NCI-H187 (cell line): ENCODE measurements at places on chromosomes 1 and 21.

- peak; percentile 71 for DNase-seq
Measured at GRCh38 chr1:202807926-202808757, at the start of gene KDM5B. Gene KDM5B (minus strand): TSS chr1:202808421. CDS start chr1:202808305, 116 bp downstream.

- DNase-seq = no peak
Measured at GRCh38 chr1:205239078-205239477, 11.3 kb downstream of the TMCC2 start.

DNA sequence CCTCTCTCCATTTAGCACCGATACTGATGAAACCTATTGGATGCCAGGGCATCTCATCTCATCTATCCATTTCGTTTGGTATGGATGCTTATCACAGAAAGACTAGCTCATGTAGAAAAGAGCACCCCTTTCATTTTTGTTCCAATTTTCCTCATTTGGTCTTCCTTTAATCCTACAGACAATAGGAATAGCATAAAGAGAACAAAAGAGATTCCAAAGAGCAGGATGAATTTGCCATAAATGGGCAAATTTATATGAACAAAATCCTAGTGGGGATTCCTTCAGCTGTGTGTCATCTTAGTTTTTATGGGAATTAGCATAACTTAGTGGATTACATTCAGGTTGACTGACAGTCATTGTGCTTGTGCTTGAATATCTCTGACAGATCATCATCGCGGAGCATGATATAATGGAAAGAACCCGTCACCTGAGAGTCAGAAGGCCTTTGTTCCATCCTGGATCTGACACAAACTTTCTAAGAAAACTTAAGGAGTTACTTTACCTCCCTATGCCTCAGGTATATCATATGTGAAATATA, 777.5 kb upstream of the ADGRL2 start:
- no peak for DNase-seq

DNA sequence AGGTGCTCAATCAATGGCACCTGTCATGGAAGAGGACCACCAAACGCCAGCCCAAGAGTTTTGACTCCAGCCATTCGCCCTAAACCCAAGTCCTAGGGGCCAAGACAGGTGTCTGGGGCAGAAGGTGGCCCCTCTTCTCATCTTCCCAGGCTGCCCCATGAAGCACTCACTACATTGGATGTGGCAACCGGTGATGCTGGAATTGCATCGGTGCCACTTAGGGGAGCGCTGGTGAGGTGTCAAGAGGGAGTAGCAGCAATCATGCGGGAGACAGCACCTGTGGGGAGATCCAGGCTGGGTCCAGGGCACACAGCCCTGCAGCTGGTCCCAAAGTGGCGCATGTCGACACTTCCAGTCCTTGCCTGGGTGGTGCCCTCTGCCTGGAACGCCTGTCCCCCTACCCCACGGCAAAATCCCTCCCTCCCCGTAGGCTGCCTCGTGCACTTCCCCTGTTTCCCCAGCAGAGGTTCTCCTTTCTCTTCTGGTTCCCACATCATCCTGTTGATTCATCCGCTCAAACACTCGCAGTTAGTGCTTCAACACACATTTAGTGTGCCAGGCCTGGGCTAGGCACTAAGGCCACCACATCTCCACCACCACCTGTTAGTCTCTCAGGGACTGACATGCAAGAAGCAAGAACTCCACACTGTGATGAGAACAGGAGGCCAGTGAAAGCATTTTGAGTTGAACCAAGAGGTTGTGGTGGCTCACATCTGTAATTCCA, 18.5 kb downstream of the PLA2G2D start:
- no peak for DNase-seq

DNA sequence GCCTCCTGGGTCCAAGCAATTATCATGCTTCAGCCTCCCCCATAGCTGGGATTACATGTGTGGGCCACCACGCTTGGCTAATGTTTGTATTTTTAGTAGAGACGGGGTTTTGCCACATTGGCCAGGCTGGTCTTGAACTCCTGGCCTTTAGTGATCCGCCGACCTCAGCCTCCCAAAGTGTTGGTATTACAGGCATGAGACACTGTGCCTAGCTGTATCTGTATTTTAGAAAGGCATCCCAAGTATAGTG, 69.3 kb downstream of the NKAIN1 start:
- no peak for DNase-seq

GRCh38 chr1:1352786-1353388, 3.7 kb upstream of the DVL1 start:
- no peak for DNase-seq

DNA sequence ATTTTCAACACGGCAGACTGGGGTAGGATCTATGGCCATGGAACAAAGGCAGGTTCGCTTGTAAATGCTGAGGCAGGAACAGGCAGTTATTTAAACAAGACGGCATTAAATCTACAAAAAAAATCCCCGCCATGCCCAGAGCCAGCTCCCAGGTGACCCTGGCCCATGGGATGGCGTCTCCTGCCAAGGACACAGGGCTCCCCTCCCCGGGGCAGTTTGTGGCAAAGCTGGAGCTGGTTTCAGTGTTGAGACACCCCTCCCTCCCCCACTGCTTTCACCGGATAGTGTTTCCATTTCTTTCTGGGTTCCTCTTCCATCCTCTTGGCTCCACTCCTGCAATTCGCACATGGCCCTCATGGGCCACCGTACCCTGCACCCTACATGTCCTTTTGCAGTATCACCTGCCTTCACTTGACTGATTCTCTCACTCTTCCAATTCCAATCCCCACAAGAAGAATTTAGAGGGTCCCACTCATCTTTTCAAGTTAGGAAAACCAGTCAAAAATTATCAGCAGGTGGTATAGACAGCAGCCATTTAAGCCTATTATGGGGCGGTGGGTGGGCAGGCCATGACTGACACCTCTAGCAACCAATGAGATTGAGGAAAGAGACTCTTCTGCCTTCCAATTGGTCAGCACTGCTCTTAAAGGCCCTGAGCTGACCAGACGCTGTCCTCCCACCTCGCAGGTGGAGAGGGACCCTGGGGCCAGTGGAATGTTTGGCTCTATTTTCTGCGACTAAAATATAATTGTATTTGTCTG, 52.0 kb downstream of the OLIG1 start:
- no peak for DNase-seq

- DNase-seq = no peak
Measured at GRCh38 chr1:39332291-39332690, 127.8 kb downstream of the MACF1 start.

- DNase-seq = no peak
Measured at GRCh38 chr1:15405106-15405850, 4.4 kb upstream of the EFHD2 start.

DNA sequence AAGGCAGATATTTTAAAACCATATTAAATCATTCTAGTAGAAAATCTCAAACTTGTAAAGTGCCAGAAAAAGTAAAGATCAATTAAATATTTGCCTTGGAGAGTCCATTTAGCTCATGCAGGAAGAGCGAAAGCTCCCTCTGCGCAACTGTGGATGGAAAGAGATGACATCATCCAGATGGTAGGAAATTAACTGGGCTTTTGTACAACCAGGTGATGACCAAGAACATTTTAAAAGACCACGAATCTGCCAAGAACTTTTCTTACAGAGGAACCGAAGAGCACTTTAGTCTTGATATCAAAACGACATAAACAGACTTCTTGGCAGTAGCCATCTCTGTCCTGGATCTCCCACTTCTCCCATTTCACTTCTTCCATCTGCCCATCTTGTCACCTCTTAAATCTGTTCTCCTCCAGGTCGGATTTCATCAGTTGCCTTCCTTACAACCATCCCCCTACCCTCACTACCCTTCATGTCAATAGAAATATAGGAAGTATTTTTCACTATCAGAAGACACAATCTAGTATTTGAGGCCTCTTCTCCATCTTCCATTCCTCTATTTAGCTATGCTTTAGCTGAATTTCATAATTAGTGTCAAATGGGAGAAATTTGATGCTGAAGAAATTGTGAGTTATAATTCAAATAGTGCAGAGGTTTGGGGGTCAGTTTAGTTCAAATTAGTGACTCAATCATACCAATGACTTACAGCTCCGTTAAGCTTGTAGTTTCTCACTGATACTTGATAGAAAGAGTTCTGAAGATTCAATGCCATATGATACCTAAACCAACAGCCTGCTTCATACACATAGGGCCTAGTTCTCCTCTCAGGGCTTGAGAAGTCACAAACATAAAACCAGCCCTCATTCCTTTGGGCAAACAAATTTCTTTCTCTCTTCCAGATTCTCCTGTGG, 22.0 kb upstream of the DNASE2B start:
- DNase-seq = no peak

DNA sequence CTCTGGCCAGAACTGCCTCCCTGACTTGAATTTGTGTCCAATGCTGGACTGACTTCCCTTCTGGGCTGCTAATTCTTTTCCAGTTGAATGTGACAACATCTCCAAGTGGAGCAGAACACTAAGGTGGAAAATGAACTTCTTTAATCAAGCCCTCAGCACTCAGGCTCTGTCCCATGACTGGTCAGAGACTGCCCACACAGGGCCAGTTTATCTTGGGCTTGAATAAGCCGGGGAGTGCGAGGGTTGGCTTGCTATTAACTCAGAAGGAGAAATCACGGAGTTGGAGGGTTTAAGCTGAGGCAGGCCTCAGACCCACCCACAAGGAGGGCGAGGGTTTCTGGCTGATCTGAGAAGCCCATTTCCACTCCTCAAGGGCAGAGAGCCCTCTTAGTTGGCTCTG, 12.4 kb downstream of the KCNA10 start:
- no peak for DNase-seq
